ENCODE measurements at places on chromosomes 7 and 10. TPM values are rescaled to one million over a fixed set of nuclear protein-coding genes. Genes with fewer than 3 reads are reported as not detected.

Gene INHBA
- total RNA-seq: 5.5 TPM

Gene LIPK
- not detected for total RNA-seq

Gene PSAP
- 715 TPM for total RNA-seq

Gene KLF14
- not detected for total RNA-seq

Gene TEX36
- not detected for total RNA-seq

Gene PPP1R17
- total RNA-seq: not detected

Gene GPR85
- total RNA-seq: 7.2 TPM

Gene ZP3
- total RNA-seq: 4.5 TPM

Gene AKR1B15
- not detected for total RNA-seq

- no peak for DNase-seq
Observed at GRCh38 chr7:22179442-22179879, 177.5 kb downstream of the RAPGEF5 start.

- no peak for DNase-seq
Observed at GRCh38 chr7:22445853-22446252, 54.1 kb downstream of the STEAP1B start.

- DNase-seq: peak; percentile 23
Observed at GRCh38 chr10:87842220-87842641, 21.1 kb downstream of the KLLN start.

DNA sequence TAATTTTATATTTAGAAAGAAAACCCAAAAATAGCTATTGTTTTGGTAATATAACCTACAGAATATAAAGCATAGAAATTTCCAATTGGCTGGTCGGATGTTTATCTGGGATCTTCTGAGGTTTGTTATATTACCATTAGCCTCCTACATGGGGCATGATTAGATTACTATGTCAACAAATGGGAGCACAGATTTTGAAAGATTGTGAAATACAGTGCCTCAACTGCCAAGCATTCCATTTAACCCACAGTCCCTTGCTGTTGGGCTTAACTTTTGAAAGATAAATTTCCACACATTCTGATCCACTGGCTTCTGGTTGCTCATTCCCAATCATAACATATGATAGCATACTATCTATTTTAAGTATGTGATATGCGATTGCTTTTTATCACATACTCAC is 455.4 kb upstream of the C7orf33 start:
- DNase-seq: no peak

- no peak for DNase-seq
Observed at GRCh38 chr10:12905067-12905466, 96.4 kb downstream of the CCDC3 start.

DNA sequence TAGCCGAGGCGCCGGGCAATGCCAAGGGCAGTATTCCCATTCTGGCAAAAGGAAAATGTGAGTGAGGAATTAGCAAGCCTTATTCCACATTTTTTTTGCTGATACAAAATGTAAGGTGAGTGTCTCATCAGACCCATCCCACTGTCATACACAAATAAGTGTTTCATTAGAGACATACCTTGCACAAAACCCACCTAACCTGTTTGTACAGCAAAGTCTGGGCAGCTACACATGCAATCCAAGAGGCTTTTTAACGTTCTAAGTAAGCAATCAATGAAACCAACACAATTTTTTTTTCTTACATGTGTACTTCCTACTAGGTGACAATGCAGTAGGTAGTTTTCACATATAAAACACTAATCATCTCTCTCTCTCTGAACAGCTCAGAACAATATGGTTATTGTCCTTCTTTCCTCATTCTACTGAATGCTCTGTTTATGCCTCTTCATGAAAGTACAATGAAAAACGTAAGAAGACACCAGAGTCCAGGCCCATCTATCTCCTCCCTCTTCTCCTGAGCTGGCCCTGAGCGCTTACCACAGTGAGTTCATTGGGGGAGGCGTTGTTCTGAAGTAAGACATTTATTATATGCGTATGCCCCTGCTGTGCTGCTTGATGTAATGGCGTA is 217.2 kb downstream of the ANK3 start:
- no peak for DNase-seq

GRCh38 chr7:47739891-47740290 is 158.0 kb upstream of the TNS3 start:
- no peak for DNase-seq

GRCh38 chr10:93718937-93719725 is 16.7 kb upstream of the FRA10AC1 start:
- no peak for DNase-seq

GRCh38 chr7:12111422-12112405 is 99.4 kb upstream of the TMEM106B start:
- peak; percentile 19 for DNase-seq

GRCh38 chr10:78937800-78938694 is 130.7 kb upstream of the ZMIZ1 start:
- DNase-seq: no peak

- peak; percentile 71 for DNase-seq
Observed at GRCh38 chr10:114504769-114505579, 100.7 kb upstream of the AFAP1L2 start.

- DNase-seq: peak; percentile 68
Observed at GRCh38 chr10:11539191-11539868, 72.1 kb downstream of the USP6NL start.

GRCh38 chr7:39504963-39505362 is 61.2 kb upstream of the YAE1 start:
- DNase-seq: peak; percentile 30

DNA sequence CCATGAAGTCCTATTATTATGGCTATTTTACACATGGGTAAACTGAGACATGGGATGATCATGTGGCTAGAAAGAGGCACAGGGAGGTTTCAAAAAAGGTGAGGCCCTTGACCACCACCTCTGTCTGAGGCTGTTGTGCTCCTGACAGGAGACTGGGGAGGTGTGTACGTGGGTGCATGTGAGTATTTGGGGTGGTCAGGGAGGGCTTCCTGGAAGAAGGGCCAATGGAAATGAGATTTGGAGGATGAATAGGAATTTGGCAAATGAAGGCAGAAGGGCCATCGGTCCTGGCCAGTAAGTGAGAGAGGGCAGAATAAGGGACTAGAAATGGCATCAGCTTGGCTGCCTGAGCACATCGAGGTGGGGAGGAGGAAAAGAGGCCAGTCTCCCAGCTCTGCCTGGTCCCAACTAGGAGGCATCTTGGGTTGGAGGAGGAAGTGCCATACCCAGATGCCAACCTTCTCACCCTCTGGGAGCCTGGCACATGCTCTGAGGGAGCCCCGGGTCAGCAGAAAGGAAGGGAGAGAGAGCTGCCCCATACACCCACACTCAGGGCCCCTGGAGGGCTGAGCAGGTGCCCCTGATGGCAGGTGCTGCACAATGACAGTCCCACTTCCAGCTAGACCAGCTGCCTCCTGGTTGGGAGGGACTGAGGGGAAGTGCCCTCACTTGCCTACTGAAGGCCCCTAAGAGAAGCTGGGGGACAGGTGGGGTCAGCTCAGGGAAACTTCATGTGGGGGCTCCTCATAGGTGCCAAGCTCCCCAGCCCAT is 47.7 kb downstream of the CDH23 start:
- DNase-seq: no peak

DNA sequence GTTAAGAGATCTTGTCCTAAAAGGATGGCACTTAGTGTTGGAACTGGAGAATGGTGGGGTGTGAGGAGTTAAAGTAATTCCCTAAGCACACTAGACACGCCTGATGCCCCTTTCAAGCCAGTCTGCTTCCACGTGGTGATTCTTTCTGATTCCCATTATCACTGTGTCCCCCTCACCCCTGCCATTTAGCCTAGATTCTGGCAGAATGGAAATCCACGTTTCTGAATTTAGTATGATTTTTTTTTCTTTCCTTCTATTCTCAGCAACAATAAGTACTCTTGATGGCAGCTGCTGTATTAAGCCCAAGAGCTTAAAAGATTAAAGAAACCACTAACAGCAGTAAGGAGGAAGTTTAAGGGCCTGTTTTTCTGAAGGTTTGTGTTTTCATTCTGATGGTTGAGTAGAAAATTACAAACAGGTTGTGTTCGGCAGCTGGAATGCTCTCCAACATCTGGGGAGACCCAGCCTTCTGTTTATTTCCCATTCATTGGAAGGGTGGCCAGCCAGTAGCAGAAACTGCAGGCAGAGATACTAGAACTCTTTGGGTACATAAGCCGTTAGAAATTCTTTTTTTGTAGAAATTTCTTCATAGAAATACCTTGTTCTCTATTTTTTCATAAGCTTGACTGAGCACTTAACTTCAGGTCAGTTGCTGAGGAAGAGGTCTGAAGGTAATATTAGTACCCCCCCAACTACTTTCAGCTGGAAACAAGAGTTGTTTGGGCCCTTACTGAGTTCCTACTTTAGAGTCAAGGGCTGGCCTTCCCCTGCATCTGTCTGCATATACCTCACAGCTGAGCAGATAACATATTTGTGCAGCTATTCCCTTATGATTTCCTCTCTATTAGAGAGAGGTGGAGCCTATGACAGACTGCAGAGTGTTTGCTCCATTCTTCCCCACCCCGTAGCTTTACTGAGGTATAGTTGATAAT is 355.1 kb downstream of the AUTS2 start:
- no peak for DNase-seq

DNA sequence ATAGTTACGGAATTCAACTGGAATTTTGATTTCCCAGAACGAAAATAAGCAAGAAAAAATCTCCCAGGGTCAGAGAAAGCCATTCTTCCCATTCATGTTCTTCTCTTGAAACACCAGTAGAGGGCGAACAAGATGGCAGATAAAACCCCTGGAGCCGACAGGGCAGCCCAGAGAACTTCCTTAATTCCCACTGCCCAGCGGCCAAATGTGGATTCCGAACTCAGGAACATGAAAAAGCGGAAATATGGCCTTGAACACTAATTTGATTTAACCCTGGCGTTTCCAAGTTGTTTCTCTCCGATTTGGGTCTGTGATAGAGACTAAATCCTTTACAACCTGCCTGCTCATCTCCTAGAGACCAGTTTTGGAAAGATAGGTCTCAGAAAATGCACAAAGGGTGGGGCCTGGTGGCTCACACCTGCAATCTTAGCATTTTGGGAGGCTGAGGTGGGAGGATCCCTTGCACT is 100.7 kb upstream of the WAC start:
- peak; percentile 83 for DNase-seq

- DNase-seq: no peak
Observed at GRCh38 chr7:104950754-104951153, 63.3 kb upstream of the KMT2E start.

DNA sequence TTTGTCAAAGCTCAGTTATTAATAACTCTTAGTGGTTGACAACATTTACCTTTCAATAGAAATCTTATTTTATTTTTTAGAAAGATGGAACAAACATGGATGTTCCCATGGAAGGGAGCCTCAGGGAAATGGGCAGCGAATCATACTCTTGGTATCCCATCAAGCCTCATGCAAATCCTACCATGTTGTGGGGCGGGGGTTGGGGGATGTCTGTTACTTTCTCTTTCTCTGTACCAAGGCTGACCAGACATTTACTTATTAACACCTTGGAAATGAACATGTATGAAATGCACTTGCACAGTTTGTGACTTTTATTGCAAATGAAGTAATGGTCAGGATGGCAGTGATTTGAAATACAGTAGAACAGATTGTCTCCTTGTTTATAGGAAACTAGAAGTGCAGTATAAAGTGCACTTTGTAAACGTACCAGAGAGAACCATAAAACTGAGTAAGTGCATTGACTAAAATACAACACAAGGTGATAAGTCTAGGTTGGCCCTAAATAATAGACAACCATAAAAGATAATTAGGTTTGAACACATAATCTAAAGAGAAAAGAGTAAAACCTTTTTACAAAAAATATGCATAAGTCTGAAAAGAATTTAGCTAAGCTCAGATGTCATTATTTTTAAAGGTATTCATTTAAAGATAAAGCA is 32.4 kb downstream of the SEMA3D start:
- DNase-seq: no peak

DNA sequence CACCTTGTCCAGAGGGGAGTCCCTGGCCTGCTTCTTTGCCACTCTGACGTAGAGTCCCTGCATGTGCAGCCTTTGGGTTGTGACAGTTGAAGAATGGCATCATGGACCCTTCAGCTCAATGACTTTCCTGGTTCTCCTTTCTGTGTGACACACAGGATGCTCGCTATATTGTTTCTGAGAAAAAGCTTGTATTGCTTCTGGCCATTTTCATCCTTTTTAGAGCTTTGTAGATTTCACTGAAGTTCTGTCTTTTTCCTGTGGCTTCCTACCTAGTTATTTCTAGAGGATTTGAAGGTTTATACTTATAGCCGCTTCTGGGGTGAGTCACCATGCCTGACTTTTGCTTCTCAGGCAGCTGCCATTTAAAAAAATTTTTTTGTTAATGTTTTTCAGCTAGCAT is 27.0 kb downstream of the SND1 start:
- DNase-seq: peak; percentile 52

GRCh38 chr10:128009372-128010126 is 102.6 kb downstream of the PTPRE start:
- DNase-seq: peak; percentile 33

DNA sequence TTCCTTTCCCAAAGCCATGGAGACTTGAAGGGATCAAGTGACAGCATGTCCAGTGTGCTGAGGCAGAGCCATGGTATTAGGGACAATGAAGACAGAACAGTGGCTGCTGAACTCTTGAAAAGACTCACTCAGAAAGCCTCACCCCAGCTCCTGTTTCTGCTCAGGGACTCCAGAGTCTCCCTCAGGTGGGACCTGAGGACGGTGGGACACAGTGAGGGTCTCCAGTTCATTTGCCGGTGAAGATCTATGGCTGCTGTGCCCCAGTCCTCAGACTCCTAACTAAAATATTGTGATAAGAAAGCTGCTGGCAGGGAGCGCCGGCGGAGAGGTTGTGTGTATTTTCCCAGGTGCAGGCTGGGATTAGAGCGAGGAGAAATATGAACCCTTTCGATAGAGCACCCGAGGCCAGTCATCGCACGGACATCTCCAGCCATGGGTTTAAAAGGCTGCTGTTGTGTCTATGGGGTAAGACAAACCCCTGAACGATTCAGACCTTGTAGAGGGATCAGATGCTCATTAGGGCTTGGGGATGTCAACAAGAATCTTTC is 57.2 kb downstream of the C7orf25 start:
- no peak for DNase-seq

DNA sequence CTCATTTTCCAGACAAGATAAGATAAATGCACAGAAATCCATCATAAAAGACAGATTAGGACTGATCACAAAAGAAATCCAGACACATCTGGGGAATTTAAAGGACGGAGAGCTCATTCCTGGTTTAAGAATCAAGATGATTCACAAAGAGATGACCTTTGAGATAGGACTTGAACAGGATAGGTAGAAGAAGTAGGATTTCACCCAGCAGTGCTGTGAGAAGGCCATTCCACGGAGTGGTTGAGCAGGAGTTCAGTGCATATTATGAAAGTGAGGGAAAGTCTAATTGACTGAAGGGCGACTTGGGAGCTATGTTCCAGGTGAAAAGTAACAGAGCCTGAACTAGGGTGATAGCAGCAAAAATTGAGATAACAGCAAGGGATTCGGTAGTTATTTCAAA is 73.7 kb downstream of the GAD2 start:
- no peak for DNase-seq

- peak; percentile 71 for DNase-seq
Observed at GRCh38 chr10:78335691-78336401, 302.2 kb downstream of the RPS24 start.

DNA sequence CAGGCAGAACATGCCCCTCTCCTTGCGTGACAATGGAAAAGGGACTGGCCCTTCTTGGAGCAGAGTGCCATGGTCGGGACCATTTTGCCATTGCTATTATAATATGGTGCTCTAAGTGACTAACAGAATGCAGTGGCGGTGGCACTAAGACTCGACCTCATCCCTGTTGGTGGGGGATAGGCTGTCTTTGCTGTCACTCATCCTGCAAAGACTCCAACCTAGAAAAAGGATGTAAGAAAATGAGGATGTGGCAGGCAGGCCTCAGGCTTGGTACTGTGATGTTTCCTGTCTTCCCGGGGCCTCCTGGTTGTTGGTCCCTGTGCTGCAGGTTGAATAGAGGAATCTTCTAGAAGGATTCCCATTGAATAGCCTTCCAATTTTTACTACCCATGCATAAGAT is 18.6 kb downstream of the BLNK start:
- no peak for DNase-seq

All from GM23248 (cell line).